HT-29 (cell line): ENCODE measurements at places on chromosomes 7 and 10. TPM values are rescaled to one million over a fixed set of nuclear protein-coding genes. Genes with fewer than 3 reads are reported as not detected.
A peak's percentile ranks its signal among the peaks of the same experiment; 100 is the strongest.

RBP4 gene
- 2.7 and 4.5 TPM in 2 replicates for total RNA-seq

HIPK2 gene
- total RNA-seq: 2.6 and 3.0 TPM in 2 replicates

CXCL12 gene
- not detected in 2 replicates for total RNA-seq

BTBD16 gene
- 4.0 and 4.7 TPM in 2 replicates for total RNA-seq

NPY gene
- total RNA-seq: not detected in 2 replicates

FKBP9 gene
- total RNA-seq: 63.5 and 77.2 TPM in 2 replicates

HGF gene
- not detected in 2 replicates for total RNA-seq

HECW1 gene
- total RNA-seq: not detected in 2 replicates

MSMB gene
- not detected in 2 replicates for total RNA-seq

GRCh38 chr7:40983111-40983510 is 719.8 kb downstream of the INHBA start:
- DNase-seq: no peak

- DNase-seq: no peak
Measured at GRCh38 chr7:91780521-91780920, 100.0 kb downstream of the MTERF1 start.

- no peak for DNase-seq
Measured at GRCh38 chr7:158541346-158542010, 46.1 kb downstream of the PTPRN2 start.

- no peak for DNase-seq
Measured at GRCh38 chr7:117892821-117893220, 19.6 kb upstream of the CTTNBP2 start.

DNA sequence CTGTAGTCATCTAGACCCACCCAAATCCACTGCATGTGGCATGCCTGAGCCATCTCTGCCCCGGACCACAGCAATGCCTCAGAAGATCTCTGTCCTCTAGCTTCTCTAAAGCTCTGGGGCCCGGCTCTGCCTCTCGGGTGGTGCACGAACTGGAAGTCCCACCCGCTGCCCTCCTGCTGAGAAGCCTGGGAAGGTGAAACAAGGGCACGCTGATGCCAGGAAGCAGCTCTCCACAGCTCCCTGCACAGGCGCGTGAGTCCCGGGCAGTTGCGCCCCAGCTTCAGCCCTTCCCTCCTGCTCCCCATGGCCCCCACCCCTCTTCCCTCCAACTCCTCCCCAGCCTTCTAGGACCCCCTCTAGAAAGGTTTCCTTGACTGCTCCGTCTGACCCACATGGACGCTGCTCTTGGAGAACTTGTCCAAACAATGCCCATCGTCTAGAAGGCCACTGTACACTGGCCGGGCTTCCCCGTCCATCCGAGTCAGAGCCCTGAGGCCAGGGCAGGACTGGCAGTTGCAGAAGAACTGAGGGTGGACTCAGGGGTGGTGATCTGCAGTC is 12.8 kb downstream of the KCNH2 start:
- DNase-seq: no peak

DNA sequence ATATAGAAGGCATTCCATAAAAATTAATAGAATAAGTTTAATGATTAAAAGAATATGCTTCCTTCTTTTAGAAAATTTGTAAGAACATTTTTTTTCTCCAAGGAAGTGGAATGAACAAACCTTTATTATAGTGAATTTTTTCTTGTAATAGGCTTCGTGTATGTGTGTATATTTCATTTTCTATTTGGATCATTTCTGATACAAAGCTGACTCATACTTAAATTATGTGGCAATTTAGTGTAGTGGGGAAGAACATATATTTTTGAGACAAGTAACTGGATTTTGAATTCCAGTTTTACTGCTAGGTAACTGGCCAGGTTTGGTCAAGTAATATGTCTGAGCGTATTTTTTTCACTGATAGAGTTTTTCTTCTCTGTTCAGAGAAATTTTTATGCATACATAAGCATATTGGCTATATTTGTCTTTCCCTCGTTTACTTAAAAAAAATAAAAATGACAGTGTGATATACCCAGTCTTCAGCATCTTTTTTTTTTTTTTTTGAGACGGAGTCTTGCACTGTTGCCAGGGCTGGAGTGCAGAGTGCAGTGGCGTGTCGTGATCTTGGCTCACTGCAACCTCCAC is 50.8 kb downstream of the CDK13 start:
- DNase-seq: no peak

DNA sequence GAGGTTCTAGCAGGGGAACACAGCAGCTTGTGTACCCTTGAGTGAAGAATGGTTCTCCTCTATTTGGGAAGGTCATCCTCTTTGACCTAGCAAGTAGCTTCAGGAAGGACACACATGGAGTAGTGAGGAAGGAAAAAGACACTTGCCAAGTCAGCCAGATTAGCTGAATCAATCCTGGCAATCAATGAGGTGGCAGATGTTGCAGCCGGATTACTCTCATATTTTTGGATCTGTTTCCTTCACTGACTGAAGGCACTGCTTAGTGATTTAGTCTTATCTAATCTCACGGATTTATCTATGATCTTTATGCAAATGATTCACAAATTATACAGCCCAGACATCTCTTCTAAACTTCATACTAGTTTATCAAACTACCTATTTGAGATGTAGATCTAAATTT is 218.8 kb downstream of the GPR158 start:
- DNase-seq: no peak

DNA sequence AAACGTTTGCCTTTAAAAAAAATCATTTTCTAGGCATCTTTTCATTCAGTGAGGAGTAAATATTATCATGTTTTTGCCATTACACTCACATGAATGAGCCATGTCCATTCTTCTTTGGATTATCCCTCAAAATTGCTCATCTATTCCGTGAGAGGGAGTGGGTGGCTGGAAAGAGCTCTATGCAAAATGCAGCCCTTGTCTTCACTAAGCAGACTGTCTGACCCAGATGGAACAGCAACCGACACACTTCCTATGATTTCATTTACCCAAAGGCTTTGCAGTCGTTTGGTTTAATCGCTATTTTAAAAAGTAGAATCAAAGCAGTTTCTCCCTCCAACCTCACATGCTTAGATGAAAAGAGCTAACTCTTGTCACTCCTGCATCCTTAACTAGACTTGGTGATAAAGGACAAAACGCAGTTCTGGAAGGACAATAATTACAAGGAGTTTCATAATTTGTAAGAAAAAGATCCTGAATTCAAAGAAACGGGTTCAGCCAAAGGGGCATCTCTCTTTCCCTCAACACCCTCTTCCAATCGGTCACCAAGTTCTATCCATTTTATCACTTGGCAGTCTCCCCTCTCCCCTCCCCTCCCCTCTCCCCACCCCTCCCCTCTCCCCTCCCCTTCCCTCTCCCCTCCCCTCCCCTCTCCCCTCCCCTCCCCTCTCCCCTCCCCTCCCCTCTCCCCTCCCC is 198.1 kb upstream of the STK17A start:
- no peak for DNase-seq

DNA sequence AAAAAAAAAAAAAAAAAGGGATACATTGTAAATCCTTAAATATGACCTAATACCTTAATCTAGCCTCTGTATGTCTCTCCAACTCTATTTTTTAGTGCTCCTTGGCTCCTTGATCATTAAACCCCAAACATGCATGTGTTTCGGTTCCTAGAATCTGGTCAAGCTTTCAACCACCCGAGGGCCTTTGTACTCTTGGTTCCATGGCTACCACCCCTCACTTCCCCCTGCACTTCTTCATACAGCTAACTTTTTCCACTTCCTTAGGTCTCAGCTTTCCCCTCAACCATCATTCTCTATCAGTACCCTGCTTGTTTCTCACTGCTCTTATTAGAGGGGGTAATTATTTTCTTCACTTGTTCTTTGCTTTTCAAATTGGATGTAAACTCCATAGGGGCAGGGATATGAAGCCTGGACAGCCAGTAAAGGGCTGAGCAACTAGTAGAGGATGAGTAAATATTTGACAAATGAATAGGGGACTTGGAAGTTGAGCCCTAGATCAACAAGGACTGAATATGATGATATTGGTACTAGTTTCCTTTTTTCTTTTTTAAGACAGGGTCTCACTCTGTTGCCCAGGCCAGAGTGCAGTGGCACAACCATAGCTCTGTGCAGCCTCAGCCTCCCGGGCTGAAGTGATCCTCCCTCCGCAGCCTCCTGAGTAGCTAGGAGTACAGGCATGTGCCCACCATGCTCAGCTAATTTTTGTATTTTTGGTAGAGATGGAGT is 4.3 kb upstream of the GDI2 start:
- no peak for DNase-seq

DNA sequence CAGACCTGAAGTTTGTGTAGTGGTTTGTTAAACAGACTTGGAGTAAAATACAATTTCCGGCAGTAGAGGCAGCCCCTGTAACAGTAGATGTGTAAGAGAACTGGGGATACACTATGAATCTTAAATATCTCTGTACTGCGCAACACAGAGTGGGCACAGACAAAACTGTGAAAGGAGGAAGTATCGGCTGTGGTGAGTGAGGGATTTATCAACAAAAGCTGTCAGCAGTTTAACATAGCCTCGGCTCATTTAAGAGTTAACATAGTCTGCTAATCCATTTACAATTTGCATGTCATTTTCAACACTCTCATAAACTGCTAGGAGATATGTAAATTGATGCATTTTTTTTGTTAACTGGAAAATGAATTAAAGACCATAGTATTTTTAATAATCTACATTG is 225.2 kb downstream of the ZWINT start:
- DNase-seq: no peak

DNA sequence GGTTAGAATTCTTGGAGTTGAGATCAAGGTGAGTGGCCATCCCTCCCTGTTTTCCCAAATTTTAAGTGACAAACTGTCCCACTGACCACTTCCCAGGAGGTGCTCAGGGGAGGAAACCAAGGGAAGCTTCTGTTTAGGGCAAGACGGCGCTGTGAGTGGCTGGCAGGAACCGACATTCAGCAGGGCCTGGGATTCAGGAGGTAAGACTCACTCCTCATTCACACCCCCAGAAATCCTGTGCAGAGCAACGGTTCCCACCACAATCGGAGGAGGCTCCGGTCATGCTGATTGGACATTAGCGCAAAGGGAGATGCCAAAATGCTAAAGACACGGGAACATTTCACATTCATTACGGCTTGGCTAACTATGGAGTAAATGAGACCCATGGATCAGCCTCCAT is 200.9 kb downstream of the GRID1 start:
- DNase-seq: no peak

GRCh38 chr7:32221056-32221455 is 150.8 kb upstream of the PDE1C start:
- DNase-seq: no peak

GRCh38 chr7:34191771-34192479 is 286.6 kb downstream of the BMPER start:
- DNase-seq: no peak

- DNase-seq: no peak
Measured at GRCh38 chr10:126336801-126337200, 51.5 kb downstream of the ADAM12 start.

DNA sequence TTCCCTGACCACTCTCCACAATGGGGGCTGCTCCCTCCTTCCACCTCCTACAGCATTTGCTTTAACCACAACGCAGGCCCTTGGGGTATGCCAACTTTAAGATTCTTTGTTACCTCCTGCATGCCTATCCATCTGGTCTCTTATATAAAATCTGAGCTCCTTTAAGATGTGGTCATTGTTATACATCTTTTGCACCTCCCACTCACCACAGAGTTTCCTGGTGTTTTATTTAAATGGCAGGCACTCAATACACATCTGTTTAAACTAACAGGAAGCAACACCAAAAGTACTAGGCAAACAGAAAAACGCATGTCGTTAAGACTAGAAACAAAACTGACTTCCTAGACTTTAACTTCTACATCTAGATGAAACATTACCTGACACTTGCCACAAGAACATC is 36.3 kb downstream of the SLC25A13 start:
- no peak for DNase-seq

DNA sequence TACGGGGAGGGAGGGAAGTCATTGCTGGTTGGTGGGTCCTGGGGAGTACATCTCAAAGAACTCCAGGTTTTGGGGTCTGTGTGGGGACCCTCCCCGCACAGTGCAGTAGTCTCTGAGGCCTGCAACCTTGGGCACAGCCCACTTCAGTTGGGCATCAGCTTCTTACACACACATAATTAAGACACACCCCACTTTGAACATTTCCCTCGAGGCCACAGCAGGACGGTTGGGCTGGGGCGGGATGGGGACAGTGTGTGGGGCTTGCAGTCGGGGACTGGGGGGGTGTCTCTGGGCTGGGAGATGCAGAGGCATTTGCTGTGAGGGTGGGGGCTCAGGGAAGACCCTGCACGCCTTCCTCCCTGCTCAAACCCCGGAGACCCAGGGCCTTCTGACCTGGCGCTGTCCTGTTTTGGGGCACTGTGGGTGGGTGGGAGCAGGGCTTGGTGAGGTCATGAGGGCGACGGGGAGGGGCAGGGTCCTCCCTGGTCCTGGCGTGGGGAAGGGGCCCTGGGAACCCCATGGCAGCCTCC is 1.3 kb downstream of the LFNG start:
- DNase-seq: peak; percentile 41

DNA sequence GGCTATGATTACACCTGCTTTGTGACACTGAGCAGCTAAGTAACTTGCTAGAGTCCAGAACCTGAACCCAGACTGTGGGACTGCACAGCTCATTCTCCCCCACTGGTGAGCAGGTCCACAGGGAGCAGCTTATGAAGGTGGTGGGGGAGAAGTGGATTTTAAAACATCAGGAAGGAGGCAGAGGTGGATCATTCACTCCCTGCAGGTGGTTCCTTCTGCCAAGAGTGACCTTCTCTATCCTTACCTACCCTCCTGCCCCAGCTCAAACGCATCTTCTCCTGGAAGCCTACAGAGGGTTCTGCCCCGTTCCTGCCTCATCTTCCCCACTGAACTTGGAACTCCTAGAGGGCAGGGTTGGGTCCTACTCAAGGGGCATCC is 539 bp upstream of the FAM241B start:
- no peak for DNase-seq
